ENCODE measurements at places on chromosomes 7 and 10.

DNA sequence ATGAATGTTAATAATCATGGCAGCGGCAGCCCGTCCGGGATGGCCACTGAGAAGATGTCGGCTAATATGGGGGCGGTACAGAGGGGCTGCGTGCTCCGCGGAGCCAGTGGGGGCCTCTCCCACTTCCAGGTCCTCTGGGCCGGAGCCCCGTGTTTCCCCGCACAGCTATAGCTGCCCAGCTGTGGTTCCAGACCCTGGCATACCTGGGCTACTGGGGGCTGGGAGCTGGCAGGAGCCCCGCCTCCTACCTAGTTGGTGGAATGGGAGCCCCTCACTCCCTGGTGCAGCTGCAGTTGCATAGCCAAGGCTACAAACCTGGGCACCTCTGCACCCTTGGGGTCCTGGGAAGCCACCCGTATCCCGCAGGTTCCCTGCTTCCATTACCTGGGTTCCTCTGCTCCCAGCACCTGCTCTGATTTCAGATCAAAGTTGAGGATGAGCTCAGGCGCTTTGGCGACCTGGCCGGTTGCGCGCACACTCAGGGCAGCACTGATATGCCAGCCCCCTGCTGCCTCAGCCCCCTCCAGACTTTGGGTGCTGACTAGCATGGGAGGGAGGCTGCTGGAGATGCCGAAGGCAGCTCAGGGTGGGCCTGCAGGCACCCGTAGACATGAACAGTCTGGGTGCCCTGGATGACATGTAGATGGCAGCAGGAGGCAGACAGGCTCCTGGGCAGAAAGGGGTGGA is 236.5 kb upstream of the SEMA3D start:
- DNase-seq, result no peak

DNA sequence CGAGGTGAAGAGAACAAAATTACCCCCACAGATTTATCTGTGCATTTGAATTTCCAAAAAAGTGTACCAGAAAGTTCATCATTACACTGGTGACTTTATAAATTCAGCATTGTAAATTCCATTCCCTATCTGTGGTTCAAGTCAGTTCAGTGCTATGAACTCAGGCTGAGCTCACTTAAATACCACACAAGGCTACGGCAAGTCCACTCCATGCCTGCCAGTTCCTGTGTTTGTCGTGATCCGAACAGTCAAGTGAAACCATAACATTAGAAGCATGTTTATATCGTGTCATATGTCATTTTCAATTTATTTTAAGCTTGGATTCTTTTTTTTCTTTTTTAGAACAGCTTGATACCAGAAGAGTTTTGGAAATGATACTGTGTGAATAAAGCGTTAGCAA is 14.8 kb downstream of the MBL2 start:
- no peak for DNase-seq

DNA sequence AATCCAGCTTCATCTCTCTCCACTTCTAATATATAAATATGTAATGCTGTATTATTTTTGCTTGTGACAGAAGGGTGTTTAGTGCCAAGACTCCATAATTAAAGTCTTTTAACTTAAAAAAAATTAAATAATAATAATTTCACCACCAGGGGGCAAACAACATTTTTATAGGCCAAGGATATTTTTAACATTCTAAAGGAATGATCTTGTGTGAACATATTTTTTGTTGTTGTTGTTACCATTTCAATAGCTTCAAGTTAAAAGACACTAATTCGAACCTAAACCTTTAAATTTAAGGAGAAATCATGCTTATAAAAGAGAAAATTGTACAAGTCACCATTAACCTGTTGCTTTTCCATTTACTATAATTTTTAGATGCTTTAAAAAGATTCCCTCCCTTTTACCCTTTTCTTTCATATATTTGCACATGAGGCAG is 7.5 kb upstream of the DNAJC1 start:
- DNase-seq, result no peak

DNA sequence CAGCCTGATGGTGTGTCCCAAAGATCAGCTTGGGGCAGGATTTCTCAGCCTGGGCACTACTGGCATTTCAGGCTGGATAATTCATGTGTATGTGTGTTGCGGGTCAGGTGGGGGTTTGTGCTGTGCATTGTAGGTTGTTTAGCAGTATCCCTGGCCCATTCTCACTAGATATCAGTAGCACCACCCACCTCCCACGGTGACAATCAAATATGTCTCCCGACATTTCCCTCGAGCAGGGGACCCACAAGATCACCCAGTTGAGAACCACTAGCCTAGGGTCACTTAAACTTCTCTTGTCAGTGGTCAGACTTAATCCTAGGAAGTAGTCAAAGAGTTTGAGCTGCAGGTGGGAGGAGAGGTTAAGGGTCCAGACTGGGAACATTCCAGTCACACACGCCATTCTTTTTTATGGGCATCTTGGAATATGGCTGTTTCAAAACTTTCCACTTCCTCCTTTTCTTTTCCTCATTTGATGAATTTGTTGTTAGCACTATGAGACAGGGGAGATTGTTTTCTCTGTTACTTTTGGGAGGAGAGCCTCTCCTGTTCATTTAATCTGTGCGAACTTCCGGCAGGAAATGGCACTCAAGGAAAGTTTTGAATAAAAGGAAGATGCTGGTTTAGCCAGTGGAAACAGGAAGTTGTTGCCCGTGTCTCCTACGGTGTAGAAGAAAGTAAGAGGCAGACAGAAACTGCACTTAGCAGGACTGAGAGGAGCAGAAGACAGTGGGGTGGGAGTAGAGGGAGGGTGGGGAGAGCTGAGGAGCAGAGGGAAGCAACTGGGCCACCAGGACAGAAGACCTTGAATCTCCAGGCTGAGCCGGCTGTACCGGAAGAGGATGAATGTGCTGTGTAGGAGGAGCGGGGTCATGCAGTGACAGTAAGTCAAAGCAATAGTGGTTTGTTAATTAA is 17.6 kb upstream of the EXOC6 start:
- no peak for DNase-seq

- no peak for DNase-seq
Measured at GRCh38 chr7:3415861-3416312, 114.8 kb downstream of the SDK1 start.

- no peak for DNase-seq
Measured at GRCh38 chr10:60446851-60447250, 57.2 kb upstream of the ANK3 start.

DNA sequence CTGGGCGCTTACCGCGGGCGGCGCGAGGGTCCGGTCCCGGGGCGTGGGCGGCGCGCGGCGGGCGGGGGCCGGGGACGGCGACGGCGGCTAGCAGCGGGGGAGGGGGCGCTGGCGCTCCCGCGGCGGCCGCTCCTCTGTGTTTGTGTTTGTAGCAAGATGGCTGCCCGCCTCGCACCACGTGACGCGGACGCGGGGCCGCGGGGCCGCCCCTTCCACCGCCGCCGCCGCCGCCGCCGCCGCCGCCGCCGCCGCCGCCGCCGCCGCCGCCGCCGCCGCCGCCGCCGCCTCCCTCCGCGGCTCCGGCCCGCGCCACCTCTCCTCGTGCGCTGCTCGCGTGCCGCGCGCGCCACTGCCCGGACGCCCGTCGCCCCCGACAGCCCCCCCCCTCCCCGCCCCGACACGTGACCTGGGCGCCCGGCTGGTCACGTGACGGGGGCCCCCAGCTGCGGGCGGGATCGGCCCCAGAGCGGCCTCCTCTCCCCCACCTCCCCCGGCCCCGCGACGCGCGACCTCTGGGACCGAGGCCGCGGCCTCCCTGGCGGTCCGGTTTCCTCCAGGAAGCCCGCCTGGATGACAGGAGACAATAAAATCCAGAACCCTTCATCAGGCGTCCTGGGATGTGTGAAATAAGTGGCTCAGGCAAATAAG is at the start of gene GIGYF1:
GIGYF1 (minus strand) TSS at position 153 of the 648 bp plus-strand sequence. CDS start 6,012 bp downstream, outside the sequence.
- DNase-seq, result no peak

Measured in non-pigmented ciliary epithelial cell (primary cell).